Progenitor cell of endocrine pancreas (in vitro differentiated cells): ENCODE measurements at places on chromosomes 12 and 14.

- no peak for DNase-seq
Measured at GRCh38 chr14:100677554-100678468, 48.9 kb upstream of the DLK1 start.

GRCh38 chr14:71482671-71483070 is 449.6 kb upstream of the RGS6 start:
- DNase-seq, result no peak

- no peak for DNase-seq
Measured at GRCh38 chr12:68789144-68789878, 18.7 kb upstream of the MDM2 start.

DNA sequence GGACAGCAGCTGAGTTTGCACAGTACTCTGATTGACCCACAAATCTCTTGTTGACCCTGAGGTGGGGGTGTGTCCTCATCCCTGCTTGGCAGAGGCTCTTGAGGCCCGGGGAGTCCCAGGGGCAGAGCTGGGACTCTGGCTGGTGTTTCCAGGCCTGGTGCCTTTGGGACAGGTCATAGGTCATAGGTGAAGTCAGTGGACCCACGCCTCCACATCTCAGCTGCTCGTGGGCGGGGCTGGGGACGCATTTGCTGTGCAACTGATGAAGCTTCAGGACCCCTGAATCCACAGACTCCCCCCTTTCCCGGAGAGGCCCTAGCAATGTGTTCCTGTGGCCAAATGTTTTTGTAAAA is 408 bp upstream of the CACNA2D4 start:
- peak; percentile 10 for DNase-seq

DNA sequence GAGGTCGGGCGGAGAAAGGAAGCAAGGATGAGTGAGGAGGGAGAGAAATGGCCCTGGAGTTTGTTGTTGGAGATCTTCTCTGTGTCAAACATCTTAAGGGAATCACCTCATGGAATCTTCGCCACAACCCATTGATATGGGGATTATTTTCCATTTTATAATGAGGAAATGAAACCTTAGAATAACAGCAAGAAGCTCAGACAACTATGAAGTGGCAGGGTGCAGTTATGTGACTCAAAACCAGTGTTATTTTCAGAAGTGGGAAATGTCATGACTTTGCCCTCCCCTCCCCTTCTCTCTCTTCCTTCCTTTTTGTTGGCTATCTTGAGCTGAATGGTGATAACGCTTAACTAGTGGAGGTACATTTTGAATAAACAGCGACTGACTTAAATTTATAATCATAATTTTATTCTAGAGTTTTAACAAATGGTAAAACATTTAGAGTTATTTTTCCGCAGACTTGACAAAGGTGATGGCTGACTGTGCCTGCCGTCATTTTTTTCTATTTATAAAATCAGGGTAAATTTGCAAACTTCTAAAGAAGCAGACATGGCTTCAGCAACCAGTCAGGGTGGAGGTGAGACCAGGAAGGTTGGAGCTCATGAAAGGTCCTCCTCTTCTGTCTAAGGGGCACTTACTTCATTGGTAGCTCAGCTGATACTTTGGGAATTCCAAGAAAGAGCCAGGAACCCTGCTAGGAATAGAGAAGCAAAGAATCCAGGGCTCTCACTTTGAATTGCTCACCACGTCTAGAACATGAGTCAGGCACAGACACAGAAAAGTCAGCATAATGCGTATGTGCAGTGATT is 232.4 kb downstream of the RGS6 start:
- DNase-seq, result no peak
